ENCODE measurements at places on chromosomes 7 and 10.
A peak's percentile ranks its signal among the peaks of the same experiment; 100 is the strongest.

DNA sequence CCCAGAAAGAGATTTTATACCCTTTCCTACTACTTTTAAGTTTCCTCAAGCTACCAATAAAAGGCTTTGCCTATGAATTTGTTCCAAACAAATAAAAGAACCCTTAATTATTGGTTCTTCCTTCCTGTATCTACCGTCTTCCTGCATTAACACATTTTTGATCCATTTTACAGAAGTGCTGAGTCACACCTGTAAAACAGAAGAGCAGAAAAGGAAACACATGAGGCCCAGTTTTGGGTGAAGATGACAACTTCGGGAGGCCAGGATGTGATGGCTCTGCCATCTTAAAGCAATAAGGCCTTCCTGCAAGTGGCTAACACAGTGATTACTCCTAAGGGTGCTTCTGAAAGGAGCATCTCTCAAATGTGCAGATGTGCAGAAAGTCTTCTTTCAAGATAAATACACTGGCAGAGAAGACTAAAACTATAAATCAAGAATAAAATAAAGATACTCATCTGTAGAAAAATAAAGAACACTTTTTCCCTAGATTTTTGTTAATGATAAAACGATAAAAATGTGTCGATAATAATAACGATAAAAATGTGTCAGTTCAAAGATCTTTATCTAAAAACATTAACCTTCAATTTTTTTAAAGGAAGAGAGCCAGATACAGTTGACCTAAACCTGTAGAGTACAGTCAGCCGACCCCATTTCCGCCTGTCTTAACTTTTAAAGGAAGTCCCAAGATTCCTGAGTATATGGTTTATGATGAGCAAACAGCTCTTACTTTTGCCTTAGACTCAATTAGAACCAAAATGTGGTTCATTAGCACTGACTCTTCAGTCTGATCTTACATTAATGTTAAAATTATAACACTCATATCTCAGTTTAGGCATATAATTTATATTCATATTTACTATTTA lies 108.6 kb downstream of the UBE2H start:
- DNase-seq = no peak

DNA sequence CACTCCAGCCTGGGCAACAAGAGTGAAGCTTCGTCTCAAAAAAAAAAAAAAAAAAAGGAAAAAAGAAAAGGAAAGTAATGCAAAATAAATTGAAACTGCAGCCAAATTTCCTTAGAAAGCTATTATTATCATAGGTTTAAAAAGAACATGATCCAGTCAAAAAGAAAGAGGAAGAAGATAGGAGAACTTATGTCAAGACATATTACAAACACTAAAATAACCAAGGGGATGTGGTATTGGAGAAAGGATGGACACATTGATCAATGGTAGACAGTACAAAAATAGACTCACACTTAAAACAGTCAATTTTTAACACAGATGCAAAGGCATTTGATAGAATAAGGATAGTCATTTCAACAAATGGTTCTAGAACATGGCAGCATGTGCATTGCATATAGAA lies 27.3 kb upstream of the PFKP start:
- DNase-seq = no peak

DNA sequence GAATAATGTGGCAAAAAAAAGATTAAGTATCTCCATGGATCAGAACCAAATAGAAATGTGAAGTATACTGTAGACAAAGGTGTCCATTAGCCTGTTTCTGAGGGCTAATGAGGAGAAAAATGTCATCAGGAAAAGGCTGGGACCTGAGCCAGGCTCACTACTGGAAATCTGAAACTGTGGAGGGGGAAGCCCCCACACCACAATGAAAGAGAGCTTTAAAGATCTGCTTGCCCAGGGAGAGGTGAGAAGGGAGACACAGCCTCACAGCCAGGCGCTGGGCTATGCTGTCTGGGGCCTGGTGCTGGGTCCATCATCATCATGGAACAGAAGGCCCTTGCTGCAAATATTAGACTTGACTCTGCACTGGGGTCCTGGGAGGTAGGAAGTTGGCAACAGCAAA lies 90.4 kb downstream of the OSBPL3 start:
- DNase-seq = no peak

- DNase-seq = no peak
Observed at GRCh38 chr7:24978843-24979469, 1.0 kb downstream of the OSBPL3 start.

DNA sequence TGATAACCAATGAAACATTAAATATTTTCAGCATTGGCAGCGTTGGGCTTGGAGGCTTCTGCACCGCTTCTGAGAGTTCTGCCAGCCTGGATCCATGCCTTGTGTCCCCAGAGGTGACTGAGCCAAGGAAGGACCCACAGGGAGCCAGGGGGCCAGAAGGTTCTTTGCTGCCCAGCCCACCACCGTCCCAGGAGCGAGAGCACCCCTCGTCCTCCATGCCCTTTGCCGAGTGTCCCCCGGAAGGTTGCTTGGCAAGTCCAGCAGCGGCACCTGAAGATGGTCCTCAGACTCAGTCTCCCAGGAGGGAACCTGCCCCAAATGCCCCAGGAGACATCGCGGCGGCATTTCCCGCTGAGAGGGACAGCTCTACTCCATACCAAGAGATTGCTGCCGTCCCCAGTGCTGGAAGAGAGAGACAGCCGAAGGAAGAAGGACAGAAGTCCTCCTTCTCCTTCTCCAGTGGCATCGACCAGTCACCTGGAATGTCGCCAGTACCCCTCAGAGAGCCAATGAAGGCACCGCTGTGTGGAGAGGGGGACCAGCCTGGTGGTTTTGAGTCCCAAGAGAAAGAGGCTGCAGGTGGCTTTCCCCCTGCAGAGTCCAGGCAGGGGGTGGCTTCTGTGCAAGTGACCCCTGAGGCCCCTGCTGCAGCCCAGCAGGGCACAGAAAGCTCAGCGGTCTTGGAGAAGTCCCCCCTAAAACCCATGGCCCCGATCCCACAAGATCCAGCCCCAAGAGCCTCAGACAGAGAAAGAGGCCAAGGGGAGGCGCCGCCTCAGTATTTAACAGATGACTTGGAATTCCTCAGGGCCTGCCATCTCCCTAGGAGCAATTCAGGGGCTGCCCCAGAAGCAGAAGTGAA lies 93.9 kb downstream of the TACC2 start:
- DNase-seq = no peak

GRCh38 chr10:124626759-124627380 lies 117.3 kb downstream of the FAM53B start:
- DNase-seq = peak; percentile 64

- no peak for DNase-seq
Observed at GRCh38 chr7:132160611-132161532, 415.4 kb downstream of the PLXNA4 start.

DNA sequence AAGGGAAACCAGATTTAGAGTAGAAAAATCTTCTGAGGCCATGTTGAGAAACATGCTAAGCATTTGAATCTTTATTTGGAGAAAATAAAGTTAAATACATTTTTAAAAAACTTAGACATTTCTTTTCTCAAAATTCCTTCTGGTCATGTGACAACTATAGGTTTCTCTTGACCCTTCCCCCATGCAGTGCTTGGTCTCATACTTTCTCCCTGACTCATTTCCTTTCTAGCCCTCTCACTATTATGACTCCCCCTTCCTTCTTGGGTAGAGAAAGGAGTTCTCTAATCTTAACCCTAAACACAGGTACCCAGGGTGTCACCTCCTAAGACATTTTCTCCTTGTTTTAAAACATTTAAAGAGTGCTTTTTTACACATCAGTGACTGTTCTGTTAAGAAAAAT lies 179.5 kb upstream of the TMEM106B start:
- no peak for DNase-seq

DNA sequence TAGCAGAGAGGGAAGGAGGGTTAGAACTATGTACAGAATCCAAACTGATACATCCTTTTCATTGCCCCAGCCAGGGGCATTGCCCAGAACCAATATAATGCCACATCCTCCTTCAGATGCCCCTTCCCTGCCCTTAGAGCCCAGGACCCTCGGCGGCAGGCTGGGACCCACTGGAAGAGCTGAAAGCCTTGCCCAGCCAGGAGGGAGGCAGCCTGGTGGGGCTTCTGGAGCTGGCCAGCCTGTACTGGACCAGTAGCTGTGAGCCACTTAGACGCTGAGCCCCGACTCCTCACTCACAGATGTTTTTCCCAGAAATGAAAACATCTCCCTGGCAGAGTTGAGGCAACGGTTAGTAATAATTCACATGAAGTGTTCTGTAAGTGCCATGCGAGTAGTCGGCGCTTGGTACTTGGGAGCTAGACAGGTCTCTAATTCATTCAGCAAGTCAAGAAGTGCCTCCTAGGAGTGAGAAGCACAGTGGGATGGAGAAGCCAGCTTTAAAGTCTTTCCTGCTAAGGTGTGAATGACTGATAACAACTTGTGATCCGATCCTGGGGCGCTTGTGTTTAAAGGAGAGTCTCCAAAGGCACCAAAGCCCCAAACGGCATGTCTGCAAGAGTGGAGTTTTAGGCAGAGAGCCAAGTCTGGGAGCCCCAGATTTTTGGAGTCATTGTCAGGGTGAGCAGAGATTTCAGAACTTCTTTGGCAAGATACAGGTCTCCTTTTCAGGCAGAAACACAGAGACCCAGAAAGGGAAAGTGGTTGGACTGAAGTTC lies 9.8 kb downstream of the VSIR start:
- no peak for DNase-seq

DNA sequence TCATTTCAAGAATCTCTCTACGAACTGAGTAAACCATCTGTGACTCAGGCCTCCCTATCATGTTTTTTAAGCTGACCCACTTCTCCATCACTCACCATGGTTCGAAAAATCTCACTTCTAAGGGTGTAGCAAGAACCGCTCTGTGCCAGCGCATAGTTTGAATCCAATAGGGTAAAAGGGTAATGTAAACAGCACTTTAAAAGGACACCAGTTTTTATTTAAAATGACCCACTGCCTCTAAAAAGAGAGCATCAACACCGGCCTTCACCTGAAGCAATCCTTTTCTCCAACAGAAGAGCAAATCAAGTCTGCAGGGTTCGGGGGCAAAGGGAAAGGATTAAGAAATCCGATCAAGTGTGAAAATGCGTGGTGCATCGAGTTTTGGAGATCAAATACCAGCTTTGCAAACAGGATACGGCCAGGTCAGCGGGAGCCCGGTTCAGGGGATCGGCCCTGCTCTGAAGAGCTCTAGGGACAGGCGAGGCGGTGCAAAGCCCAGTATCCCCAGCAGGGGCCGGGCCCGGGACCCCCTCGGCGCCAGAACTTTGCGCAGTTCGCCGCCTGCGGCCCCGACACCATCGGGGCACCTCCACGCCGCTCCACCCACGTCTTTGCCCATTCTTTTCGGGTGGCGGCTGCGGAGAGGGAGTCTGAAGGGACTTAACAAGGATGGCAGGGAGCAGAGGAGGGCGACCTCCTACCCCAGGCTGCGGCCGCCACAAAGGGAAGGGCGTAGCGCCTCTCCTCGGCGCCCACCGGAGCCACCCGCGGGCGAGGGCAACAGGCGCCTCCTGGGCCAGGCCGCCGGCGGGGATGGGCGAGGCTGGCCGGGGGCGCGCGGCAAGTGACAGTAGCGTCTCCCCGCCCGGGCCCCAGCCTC lies 842 bp downstream of the NMT2 start:
- DNase-seq = peak; percentile 49

DNA sequence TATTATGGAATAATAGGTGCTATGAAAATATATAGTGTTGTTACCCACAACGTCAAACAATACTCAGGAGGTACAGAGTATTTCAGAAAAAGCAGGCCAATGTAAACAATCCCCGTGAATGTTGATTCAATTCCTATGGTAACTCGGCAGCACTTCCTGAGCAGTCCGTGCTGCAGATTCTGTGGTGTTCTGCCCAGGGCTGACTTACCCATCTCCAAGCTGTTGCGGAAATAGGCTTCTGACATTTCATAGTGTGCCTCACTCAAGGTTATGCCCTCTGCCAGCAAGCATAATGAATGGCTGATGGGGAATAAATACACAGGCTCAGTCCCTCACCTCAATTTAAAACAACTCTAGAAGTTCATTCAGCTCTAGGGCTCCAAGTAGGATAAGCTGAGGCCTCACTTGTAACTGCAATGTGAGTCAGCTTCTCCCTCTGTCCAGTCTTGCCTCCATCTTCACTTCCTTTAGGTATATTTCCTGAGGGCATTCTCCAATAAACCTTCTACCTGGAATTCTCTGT lies 177.6 kb downstream of the GNAI1 start:
- no peak for DNase-seq

DNA sequence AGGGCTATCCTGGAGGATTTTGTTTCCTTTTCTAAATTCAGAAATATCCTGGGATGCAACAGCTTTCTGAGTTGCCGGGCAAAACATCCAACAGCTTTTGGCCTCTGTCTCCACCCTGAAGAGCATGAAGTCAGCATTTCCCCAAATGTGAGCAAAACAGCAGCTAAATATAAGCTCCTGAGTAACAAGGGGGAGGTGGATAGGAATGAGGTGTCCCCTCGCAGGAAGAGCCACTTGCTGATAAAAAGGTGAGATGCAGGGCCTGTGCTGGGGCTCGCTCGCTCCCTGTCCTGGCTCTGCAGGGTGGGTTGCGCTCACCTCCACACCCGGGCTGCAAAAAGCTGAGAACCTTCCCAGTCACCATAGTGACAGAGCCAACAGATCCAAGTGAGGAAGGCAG lies 264.3 kb downstream of the ZEB1 start:
- DNase-seq = no peak

- no peak for DNase-seq
Observed at GRCh38 chr7:7772397-7772821, 54.0 kb upstream of the RPA3 start.

- DNase-seq = no peak
Observed at GRCh38 chr7:14414274-14414986, 425.0 kb upstream of the ETV1 start.

DNA sequence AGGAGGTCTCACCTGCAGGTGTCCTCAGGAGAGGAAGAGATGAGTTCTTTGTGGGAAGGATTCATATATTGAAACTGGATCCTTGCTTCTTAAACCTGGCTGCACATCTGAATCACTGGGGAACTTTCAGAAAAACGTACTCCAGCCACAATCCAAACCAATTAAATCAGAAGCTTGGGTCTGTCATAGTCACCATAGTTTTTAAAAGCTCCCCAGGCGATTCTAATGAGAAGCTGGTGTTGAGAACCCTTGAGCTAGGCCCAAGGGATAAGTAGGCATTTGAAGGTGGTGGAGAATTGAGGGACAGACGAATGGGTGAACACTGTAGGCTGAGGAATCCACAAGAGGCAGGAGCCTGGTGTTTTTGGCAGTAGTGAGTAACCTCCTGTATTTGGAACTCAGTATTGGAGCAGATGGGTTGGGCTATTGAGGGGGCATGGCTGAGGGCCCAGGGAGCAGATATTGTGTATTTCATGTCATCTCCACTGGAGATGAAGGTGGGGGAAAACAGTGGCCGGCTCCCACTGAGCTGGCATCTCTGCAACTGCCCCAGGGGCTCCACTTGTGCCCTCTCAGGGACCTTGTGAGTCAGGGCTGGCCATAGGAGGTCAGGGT lies 14.5 kb downstream of the ADCYAP1R1 start:
- no peak for DNase-seq

DNA sequence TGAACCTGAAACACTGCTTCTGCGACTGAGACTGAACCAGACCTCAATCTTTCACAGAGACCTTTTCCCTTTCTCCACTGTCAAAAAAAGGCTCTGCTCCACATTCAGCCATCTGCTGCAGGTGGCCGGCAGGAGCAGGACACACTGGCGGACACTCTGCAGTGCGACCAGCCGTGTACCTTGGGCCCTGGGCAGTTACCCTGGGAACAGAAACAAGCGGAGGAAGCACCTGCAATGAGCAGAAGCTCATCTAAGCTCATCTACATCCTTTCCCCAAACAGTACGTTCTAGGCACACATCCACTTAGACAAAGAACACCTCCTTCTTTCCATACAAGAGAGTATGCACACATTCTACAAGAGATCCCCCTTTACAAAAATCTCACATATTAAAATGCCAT lies 22.8 kb downstream of the VOPP1 start:
- no peak for DNase-seq

GRCh38 chr7:129975309-129975708 lies 22.5 kb upstream of the UBE2H start:
- DNase-seq = no peak

- DNase-seq = no peak
Observed at GRCh38 chr7:130364451-130364850, 15.8 kb upstream of the CPA1 start.

Measured in activated naive CD4-positive, alpha-beta T cell treated with Interleukin-2 at 50 U/mL for 16 hours (primary cell).